Germinal center (tissue), 1 donor: ENCODE measurements at places on chromosomes 6 and 20.

DNA sequence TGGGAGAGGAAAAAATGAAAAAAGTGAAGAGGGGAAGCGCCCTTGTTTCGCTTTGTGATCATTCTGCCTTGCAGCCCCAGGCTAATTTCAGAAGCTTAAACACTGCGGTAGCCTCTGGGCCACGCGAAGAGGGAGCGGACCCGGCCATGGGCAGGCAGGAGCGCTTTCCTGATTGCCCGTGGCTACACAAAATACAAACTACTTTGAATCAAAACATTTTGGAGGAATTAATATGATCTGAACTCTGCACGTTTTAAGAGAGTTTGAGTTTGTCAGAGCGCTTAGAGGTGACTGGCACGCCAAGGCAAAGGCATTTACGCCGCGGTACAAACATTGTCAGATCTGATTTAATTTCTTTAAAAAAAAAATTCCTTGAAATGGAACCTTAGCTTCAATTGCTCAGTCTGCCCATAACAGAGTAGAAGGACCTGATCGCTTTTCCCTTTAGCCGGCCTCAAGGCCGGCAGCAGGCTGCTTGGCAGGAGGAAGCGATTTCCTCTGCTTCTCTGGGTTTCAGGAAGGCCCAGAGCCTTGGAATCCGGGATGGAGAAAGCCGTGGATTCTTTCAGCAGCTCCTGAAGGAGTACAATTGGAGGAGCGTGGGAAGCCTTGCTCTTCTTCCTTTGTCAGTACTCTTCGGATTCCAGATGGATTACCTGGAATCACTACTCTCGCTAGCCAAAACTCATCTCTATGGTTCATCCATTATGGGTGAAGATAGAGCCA is 9.7 kb downstream of the TFAP2D start:
- no peak for DNase-seq

GRCh38 chr20:24703284-24703610 is 233.8 kb downstream of the SYNDIG1 start:
- no peak for DNase-seq

DNA sequence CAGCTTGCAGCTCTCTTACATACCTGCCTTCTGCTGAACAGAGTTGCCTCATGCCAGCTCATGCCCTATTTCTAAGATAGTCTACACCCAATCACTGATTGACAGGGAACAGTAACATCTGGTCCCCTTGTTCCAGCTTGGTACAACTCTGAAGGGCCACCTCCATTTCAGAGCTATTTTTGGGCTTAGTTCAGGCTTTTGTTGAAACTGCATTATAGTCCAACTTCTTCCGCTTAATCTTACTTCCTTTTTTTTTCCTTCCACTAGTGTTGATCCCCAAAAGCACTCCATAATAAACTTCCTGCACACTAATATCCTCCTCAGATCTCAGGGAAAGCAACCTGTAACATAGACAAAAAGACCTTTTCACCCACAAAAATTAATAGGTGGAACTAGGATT is 65.7 kb upstream of the TNFRSF21 start:
- DNase-seq = no peak

GRCh38 chr6:8588176-8588575 is 152.8 kb upstream of the SLC35B3 start:
- no peak for DNase-seq

DNA sequence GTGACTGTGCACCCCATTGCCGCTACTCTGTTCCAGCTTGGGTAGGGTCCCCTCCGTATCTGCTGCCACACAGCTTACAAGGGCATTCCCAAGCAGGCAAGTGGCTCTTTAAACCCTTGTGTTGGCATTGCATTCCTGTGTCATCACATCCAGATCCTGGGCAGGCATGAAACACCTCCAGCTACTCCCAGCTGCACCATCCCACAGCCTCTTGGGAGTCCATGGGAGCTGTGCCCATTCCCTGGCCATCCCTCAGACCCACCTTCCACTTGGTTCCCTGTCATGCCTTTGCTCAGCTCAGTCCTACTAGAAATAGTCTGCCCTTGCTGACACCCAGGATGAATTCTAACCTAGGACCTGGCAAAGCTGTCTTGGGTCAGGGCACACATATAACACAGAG is 87.7 kb downstream of the PSMG4 start:
- DNase-seq = no peak

DNA sequence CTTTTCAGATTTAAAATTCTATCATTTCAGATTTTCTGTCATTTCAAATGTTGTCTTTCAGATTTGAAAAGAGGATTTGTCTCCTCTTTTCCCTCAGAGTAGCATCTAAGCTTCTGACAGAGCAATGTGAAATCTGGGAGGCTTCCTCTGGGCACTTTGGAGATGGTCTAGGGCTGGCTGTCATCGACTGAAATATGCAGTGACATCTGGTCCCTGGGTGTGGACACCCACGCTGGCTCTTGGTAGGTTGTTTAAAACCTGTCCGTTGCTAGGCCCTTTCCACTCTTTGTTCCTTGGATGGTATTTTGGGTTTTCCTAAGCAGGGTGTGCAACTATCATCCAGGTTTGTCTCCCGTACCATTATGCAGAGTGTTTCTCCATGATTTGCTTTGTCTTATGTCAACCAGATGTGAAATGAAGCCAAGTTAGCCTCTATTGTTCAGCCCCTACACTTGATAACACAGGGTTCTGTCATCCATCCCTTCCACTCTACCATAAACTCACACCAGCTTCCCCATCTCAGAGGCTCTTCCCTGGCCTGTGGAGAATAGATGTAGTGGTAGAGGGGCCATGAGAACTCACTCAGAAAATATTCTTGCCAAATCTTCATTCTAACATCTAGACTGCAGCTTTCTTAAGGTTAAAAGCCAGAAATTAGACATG is 5.0 kb upstream of the VIP start:
- DNase-seq = no peak

DNA sequence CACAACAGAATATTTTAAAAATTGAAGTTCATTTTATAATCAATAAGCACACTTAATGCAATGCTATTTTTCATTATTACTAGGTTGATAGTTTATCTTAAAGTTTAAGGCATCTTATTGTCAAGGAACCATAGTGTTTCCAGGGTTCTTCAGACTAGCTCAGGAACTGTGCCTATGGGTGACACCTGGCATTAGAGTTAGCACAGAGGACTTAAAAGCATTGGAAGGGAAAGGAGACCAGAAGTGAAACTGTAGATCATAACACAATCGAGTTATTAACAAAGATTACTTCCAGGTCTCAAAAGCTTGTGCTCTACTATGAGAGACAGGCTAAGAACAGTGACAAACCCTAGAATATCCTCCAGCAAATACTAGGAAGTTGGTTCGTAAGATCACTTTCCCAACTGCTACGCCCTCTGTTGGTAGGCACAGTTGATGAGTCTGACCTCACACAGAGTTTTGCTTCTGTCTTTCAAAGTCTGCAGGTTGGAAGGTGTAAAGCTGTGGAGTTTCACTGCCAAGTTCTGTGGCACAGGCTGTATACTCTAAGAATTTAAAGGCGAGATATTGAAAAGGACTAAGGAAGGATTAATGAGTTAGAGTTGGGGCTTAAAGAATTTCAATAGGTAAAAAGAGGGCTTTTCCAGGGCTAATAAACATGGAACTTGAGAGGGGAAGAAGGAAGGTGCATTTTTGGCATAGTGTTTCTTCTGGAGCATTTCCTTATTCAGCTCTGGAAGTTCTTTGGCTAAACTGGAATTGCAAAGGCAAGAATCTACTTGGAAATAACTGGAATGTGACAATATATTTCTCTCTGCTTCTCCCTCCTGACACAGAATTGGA is 531.3 kb upstream of the JAG1 start:
- DNase-seq = no peak

DNA sequence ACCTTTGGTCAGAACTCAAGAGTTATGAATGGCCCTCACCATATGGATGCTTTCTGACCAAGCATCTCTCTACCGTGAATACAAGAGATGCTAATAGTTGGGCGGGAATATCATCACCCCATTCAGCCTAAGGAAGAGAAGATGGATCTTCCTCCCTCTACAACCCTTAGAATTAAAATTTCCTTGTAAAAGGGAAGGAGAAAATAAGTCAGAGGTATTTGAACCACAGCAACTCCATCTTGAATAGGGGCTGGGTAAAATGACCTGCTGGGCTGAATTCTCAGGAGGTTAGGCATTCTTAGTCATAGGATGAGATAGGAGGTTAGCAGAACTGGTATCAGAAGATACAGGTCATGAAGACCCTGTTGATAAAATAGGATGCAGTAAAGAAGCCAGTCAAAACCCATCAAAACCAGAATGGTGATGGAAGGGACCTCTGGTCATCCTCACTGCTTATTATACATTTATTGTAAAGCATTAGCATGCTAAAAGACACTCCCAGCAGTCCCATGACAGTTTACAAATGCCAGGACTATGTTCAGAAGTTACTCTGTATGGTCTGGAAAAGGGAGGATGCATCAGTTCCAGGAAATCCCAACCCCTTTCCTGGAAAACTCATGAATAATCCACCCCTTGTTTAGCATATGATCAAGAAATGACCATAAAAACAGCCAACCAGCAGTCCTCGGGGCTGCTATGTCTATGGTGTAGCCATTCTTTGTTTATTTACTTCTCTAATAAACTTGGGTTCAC is 101.2 kb downstream of the DTNBP1 start:
- no peak for DNase-seq

GRCh38 chr6:104688283-104688969 is 171.3 kb downstream of the HACE1 start:
- DNase-seq = no peak

DNA sequence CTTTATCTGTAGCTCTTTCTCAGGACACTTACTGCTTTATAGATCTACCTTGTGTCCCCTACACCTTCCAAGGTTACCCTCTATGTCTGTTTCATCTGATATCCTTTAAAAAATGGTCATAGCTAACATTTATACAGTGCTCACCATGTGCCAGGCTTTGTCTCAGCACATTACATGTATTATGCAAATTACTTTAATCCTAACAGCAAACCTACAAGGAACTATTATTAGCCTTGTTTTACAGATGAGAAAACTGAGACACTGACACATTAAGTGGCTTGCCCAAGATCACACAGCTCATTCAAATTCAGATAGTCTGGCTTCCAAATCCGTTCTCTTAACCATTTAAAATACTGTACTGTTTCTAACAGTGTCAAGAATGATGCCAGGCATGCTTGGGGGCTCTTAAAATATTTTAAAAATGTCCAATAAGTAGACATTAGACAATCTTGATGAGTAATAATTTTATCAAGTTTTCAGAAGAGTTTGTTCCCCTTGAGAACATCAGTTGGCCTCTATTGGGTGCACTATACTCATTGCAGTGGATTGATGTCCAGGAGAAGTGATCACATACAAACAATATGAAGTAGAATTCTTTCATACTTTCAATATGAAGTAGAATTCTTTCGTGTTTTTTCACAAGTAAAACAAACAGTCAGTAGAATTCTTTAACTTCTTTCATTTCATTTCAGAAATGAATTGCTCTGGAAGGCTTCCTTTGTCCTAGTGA is 69.6 kb downstream of the DNAH8 start:
- DNase-seq = no peak

DNA sequence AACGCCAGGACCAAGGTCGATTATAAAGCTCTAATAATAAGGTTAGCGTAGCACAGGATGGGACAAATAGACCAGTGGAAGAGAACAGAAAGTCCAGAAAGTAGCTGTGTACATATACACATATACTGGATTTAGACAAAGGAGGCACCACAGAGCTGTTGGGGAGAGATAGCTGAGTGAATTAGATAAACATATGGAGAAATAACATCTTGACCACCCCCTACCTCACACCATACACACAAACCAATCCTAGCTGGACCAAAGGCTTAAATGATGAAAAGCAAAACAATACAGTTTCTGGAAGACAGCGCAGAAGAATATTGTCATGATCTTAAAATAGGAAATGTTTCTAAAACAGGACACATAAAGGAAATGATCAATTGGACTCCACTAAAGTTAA is 112.9 kb downstream of the PXDC1 start:
- no peak for DNase-seq

DNA sequence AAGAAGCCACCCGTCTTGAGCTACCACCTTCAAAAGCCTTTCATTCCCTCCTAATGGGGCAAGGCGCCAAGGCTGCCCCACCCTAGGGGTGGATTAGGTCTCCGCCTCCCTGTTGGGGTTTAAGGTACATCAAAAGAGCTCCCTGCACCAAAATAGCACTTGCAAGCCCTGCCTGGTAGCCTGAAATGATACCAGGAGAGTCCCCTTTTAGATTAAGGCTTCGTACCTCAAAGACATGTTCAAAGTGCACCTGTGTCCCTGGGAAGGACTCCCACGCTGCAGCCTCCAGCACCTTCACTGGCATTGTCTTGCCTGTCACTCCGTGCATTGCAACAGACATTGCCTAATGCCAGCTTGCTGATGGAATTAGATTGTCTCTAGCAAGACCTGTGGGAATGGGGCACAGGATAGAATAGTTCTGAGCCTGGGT is 15.7 kb upstream of the CDKN1A start:
- DNase-seq = no peak

- no peak for DNase-seq
Measured at GRCh38 chr6:118867181-118867580, 26.8 kb upstream of the ASF1A start.

DNA sequence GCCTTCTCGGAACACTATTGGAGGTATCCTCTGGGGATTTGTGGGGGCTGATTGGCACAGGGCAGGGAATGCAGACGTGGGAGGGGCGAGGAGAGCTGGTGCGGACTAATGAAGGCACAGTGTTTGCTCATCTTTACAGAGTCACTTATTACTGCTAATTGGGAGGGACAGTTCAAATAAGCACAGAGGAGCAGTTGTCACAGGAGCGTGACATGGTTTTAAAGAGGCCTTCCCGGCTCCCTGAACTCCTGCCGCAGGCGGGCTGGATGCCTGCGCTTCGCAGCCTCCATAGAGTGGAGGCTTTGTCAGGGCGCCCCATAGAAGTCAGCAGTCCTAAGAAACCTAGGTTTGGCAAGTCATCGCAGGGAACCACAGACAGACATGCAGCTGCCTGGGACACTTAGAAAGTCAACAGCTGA is 149.6 kb downstream of the LINC00237 start:
- no peak for DNase-seq

DNA sequence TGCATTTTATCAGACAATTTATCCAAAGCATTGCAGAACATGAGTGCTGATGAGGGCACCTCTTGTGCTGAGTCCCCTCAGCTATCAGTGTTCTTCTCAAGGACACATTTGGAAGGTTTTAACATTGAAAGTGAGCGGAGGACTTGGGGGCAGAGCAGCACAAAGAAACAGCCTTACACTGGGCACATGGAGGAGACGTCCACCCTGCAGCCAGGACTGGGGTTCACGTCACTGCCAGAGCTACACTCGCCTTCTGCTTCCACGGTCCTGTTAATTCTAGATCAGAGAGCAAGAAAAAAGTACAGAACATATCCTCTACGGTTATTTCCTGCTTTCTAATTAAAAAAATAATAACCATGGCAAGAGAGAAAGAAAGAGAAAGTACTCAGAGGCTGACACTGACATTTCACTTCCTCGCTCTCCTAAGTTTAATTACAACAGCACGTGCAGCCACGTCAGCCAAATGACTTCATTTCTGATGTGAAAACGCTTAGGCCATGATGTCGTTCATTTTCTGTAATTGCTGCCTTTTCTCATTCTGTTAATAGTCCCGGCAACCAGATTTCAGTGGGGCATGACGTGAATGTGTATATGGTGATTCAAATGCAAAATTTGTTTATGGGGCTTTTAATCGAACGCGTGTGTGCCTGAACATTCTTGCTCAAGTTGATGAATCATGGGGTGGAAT is 5.1 kb downstream of the PRND start:
- peak; percentile 75 for DNase-seq

- DNase-seq = no peak
Measured at GRCh38 chr20:45366631-45367030, 3.7 kb downstream of the SYS1 start.
